Stimulated activated CD8-positive, alpha-beta memory T cell treated with anti-CD3 and anti-CD28 coated beads, Interleukin-2, amount 100 ng/mL, for 48 hours (primary cell): ENCODE measurements at places on chromosomes 11 and 22.

DNA sequence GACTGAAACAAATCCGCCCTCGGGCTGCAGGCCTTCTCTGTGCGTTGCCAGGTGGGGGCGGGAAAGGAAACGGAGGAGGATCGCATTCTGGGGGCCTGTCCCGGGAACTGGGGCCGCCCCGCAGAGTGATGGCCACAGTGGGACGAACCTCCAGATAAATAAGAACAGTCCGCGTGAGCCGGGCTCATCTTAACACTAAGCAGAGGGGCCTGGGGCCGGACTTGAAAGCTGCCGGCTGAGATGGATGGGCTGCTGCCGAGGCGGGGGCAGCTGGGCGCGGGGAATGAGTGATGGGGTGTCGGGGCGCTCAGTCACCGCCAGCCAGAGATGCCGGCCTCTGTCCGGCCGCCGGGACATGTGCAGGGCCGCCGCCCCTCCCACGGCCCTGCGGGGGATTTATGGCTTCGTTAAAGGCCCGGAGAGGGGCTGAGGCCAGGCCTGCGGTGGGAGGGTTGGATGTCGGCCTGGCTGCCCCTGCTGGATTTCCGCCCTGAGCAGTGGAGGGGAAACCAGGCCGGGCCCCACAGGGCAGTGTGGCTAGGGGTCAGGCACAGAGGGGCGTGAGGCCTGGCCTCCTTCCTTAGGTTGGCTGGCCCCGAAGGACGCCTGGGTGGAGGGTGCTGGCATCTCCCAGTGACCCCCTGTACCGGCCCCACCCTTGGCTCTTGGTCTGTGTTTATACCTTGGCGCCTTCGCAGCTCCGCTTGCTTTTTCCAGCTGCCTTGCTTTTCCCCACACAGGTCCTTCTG lies 45.3 kb upstream of the CD82 start:
- no peak for DNase-seq

GRCh38 chr11:57402188-57403002 lies 11.9 kb upstream of the PRG2 start:
- no peak for DNase-seq

- no peak for DNase-seq
These were observed 34.4 kb upstream of the SMTN start for GRCh38 chr22:31046539-31047226.

GRCh38 chr22:46256358-46256958 lies 6.4 kb upstream of the CDPF1 start:
- DNase-seq, result no peak
